Stimulated activated CD4-positive, alpha-beta T cell treated with anti-CD3 and anti-CD28 coated beads, Interleukin-1b, Interleukin-23, amount 100 ng/mL, for 1 hour (primary cell): ENCODE measurements at places on chromosomes 12 and 14.

DNA sequence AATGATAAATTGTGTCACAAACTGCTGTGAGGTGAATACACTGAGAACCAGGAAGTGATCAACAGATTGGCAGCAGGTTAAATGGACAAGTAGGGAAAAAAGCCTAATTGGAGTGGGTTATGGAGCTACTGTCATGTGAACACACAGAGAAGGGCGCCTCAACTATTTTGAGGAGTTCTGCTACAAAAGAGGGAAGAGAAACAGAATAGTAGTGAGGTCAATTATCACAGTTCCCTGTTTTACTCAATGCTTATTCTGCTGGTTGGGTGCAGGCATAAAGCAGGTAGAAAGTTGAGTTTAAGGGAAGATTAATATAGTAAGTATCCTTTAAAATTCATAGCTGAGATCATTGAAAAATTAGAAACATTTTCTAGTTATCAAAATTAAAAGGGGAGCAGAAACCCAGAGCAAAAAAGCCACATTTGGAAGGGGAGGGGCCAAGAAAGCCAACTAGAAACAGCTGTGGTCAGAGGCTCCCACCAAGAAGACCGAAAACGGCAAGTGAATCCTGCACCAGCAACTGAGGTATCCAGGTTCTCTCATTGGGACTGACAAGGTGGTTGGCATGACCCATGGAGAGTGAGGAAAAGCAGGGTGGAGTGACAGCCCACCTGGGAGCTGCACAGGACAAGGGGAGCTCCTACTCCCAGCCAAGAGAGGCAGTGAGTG is 105.7 kb downstream of the ZC3H14 start:
- DNase-seq = no peak

GRCh38 chr14:92451245-92451644 is 62.3 kb upstream of the RIN3 start:
- DNase-seq = no peak

GRCh38 chr14:77086017-77086727 is 11.9 kb upstream of the CIPC start:
- DNase-seq = no peak

GRCh38 chr12:9977916-9978315 is 6.7 kb downstream of the CLEC12A start:
- no peak for DNase-seq

- no peak for DNase-seq
These were observed 53.7 kb upstream of the PLEKHA5 start for GRCh38 chr12:19075711-19076340.

- DNase-seq = no peak
These were observed 66.9 kb upstream of the CLMN start for GRCh38 chr14:95386536-95387095.

- no peak for DNase-seq
These were observed 35.7 kb downstream of the HNRNPC start for GRCh38 chr14:21233457-21234076.

GRCh38 chr12:61095111-61095510 is 1165.1 kb upstream of the USP15 start:
- no peak for DNase-seq

- DNase-seq = no peak
These were observed 233.6 kb downstream of the KTN1 start for GRCh38 chr14:55813630-55814029.

DNA sequence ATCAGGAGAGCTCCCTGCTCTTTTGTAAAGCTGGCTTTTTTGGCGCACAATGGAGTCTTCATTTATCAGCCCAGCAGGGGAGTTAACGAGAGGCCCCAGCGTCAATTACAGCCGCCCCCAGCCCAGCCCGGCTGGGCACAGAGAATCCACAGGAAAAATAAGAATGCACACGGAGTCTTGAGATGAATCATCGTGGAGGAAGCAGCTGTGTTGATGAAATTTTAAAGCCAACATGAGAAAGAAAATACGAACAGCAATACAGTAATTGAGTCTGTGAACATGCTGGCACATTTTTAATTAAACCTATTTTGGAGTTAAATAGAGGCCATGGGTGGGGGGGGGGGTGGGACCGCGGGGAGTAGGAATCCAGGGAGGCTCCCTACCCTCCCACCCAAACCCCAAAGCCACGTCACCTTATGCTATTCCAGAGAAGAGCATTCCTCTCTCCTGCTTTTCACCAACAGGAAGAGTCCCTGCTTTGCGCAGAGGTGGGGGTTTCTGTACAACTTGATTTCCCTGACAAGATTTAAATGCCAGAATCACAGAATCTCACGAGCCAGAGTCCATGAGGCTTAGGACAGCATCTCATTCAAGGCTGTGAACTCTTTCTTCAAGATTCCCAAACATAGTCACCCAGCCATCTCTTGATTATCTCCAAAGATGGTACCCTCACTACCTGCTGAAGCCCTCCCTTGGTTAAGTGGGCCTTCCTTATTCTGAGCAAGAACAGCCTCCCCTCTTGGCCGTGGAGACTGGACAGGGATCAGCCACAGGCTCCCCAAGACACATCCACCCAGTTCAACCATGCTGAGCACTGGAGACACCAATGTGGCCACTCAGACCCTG is 50.3 kb downstream of the CCNK start:
- DNase-seq = no peak

DNA sequence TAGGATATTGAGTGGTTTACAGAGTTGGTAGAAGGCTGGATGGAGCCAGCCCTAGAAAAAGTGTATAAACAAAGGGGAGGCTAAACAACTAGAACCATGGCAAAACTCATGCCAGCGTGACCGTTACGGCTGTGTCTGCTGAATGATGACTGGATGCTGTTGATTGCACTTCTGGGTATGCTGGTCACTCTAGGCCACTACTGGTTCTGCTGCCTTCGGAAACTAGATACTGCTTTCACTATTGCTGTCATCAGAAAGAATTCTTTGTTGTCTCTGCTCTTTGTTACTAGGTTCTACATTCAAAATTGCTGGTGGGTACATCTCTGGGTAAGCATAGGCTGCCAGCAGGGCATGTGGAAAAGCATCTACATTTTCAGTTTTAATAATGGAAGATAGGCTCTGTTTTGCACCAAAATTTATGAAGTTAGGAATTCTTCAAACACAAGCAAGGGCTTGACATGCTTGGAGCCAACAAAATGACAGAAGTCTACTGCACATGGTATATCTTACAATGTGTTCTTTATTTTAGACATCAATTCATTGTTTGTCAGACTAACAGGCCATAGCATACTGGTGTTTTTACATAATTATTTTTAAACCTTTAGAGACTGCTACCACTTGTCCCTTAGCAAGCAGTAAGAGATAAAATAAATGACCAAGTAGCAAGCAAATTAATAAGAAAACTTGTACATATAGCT is 15.4 kb downstream of the MON2 start:
- DNase-seq = no peak

GRCh38 chr14:60116181-60116580 is 24.5 kb downstream of the PCNX4 start:
- DNase-seq = no peak

GRCh38 chr14:84442521-84442920 is 1087.4 kb upstream of the FLRT2 start:
- no peak for DNase-seq

DNA sequence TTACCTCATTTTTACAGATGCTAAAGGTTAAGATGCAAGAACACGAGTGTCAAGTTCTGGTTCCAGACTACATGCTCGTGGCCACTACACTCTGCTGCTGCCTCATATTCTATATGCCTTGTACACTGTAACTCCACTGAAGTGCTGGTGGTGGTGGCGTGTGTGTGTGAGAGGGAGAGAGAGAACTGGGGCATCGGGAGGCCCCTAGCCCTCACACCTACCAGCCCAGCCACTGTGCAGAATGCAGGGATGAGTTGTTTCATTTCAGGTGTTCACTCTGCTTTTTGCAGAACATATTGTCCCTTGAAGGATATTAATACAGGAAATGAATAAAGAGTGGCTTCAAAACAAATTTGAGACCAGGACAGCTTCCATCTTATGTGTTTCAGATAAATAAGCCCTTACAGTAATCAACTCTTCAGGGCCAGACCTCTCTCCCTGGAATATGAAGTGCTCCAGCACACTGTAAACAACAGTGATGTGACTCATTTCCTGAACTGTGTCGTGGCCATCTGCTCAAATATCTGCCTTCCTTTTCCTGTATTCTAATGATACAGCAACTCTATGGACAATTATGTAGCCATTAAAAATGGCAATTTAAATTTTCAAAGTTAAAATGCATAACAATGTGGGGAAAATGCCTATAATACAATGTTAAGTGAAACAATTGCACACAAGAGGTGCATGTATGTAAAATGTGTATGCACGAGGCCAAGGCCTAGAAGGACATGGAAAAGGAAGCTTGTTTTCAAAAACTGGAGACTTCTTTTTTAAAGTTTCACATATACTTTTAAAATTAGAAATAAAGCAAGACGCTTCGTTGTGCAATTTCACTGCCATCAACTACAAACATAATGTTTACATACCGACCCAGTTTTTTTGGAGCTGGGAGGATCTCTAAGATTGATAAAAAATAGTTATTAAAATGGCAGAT is 215.4 kb downstream of the PELI2 start:
- no peak for DNase-seq

- no peak for DNase-seq
These were observed 718.3 kb downstream of the RERGL start for GRCh38 chr12:17371491-17372215.

DNA sequence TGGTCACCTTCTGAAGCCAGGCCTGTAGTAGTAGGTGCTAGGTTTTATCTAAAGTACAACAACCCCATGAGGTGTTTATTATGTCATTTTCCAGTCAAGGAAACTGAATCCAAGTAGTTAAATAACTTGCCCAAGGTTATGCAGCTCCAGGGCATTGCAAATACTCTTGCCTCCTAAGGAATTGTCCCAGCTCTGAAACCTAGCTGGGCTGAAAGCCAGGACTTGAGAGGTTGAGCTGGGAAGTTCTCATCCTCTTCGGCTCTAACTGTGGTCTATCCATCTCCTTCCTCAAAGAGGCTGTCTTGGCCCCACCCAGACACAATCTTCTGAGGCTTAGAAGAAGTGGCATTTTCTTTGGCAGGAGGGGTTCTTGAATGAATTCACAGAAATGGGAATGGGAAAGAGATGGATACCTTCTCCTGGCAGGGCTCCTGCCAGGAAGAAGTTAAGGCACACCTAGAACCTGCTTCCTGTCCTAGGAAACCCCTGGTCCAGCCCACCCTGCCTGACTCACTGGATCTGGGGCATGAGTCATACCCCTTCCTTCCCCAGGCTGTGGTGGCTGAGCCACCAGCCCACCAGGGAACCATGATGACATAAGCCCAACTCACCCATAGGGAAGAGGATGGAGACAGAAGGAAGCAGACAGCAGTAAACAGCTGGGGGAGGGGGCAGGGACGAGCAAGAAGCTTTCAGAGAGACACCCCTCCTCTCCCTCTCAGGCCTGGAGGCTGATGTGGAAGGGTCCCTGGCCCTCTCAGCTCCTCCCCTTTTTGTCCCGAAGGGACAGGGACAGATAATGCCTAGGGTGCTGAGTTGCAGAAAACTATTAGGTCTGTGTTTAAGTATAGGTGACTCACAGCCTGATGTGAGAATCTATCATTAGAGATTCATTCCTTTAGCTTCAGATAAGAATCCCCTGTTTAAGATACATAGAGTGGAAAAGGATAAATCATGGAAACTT is 2.1 kb upstream of the PLEK2 start:
- no peak for DNase-seq

- DNase-seq = no peak
These were observed 45.1 kb downstream of the AREL1 start for GRCh38 chr14:74667758-74668157.

DNA sequence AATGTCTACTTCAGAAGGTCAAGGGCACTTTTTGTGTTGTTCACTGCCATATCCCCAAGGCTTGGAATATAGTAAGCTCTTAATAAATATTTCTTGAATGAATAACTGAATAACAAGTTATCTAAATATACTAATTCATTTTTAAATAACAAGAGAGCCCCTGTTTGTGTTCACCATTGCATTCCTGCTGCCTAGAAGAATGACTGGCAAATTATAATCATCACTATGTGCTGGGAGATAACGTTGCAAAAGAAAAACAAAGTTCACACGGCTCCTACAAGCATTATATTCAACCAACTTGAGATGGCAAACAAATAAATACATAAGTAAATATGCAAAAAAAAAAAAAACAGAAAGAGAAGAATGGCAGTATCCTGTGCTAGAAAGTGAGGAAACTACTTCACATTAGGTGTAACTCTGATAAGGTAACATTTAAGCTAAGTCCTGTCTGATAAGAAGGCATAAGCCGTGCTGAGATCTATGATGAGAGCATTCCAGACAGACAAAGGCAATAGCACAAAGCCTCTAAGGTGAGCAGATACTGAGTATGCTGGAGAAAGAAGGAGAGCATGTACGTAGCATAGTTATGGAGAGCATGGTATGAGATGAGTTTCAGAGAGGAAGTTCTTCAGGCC is 9.2 kb upstream of the TSPAN8 start:
- DNase-seq = no peak

DNA sequence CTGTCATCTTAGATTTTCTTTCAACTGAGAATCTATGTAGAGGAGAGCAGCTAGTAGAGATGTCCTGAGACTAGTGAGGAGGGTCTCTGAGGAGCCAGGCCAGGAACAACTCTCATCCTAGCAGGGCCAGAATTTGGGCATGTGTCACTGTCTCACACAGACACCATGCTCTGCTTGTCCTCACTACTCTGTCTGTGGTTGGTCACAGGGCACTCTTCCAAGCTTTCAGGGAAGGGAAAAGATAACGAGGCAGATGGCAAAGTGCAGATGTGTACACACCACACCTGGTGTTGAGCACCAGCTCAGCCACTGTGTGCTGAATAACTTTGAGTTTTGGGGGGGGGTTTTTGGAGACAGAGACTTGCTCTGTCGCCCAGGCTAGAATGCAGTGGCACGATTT is 2.5 kb downstream of the SSPN start:
- DNase-seq = no peak

DNA sequence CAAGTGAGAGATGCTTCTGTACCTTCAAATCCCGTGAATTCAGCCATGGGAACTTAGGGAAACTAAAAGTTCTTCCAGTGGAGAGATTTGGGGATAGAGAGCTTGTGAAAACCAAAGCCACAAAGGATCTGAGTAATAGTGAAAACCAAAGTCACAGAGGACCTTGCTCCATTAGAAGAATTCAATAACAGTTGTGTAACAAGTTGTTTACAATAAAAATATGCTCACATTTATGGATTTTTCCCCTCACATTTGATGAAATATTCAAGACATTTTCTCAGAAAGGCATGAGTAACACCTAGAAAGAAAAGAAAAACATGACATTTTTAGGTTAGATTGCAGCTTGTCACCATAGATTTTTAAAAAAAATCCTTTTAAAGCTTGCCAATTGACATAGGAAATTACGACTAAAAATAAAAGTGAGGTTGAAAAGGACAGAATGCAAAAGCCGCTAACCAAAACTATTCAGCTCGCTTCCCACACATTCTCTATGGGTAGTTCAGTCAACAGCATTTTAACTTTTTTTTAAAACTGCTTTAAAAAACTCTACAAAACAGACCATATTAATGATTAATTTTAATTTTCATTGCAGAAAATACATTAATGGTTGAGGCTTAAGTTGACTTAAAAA is 113.2 kb downstream of the CAND1 start:
- DNase-seq = no peak

- no peak for DNase-seq
These were observed 226.0 kb downstream of the SNAPC1 start for GRCh38 chr14:61988240-61988639.
